NCI-H1092 treated with DMSO at 0.1 percent for 48 hours (cell line): ENCODE measurements at places on chromosomes 4 and X.

DNA sequence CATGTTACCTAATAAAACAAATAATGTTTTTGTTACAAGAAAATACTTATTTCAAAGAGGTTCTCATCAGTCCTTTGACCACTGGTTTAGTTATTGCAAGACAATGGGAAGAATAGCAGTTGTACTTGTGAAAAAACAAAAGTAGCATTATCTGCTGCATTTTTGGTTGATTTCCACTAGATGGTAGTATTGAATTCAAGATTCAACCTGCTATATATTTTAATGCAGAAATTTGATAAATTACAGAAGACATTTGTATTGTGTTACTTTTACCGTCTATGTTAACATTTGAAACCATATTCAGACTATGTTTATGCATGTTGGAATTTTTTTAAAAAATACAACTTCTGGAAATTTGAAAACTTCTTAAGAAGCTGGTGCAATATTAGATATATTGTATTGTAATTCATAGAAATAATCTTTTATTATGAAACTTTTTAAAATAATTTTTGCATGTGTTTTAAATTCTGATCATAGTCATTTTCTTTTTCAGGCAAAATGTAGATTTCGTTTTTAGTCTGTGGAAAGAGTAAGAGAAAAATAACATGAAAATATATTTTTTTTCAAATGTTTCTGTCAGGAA lies 56.4 kb downstream of the SPCS3 start:
- DNase-seq = peak; percentile 28

DNA sequence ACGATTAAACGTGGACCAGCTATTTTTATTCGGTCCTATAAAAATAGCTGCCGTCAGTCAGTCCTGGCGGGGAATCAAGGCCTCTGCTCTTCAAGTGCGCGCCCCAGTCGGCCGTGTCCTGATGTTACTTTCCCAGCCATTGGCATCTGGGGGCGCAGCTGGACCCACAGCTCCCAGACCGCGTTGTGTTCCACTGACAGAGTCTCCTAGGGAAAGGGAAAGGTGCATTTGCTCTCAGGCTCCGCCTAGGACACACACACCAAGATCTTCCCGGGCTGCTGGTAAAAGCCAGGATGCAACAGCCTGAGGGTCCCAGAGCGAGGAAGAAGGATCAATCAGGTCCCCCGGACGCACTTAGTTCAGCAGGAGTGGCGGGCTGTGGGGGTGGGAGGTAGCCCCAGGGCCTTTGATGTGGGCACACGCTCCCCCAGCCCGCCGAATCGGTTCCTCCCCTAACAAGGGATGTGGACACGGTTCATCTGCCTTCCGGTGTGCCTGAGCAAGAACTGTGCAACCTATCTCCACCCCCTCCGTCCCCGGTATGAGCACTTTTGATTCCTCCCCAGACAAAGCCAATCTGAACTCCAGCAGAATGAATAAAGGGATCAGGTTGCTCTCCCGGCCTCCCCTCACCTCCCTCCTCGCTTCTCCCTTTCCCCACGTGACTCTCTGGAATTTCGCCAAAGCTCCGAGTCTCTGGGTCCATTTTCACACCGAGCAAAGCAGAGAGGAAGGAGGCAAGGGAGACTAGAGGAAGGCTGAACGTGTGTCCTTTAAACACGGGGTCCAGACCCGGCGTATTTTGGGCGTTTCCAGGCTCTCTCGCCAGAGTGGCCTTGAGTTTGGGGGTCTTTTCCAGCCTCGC lies 626 bp upstream of the FRAS1 start:
- peak; percentile 91 for DNase-seq

- no peak for DNase-seq
Observed at GRCh38 chr4:996030-996996, 3.1 kb upstream of the SLC26A1 start.

- no peak for DNase-seq
Observed at GRCh38 chrX:136540226-136540625, 8.2 kb downstream of the VGLL1 start.

GRCh38 chrX:132677233-132677716 lies 188.4 kb upstream of the MBNL3 start:
- no peak for DNase-seq

GRCh38 chrX:123884809-123885408 lies 25.1 kb downstream of the XIAP start:
- peak; percentile 70 for DNase-seq

GRCh38 chrX:113906168-113906567 lies 677.7 kb upstream of the HTR2C start:
- no peak for DNase-seq

GRCh38 chr4:105714932-105715331 lies 6.3 kb downstream of the GSTCD start:
- no peak for DNase-seq

DNA sequence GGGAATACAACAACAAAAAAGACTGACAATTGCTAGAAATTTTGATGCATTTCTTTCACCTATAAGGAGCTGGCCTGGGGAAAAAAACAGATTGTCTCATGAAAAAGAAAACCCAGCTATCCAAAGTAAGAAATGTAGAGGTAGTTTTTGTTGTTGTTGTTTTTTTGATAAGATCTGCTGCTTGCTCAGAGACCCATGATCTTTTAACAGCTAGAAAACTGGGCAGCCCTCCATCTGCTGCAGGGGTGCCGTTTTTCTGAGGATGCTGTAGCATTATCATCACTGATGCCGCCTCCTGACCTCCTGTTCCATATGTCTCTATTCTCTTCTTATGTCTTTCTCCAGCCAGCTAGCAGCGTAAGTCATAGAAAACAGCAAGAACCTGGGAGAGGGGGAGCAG lies 98.3 kb downstream of the BMPR1B start:
- DNase-seq = no peak

- peak; percentile 48 for DNase-seq
Observed at GRCh38 chrX:136318895-136319597, 18.3 kb downstream of the ADGRG4 start.

DNA sequence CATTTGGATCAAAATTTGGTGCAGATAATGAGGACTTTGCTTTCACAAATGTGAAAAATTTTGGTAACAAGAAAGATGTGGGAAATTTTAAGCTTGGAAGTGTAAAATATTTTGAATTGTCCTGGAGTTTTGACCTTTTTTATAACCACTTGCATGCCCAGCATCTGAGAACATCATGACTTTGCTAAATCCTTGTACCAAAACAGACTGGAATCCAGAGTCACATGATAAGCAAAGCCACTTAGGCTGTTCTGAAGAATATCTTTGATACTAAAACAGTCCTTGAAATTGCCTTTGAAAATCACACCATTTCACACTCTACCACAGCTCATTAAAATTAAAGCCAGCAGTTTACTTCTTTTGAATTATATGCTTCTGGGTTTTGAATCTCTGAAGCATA lies 2.5 kb upstream of the PPM1K start:
- no peak for DNase-seq

GRCh38 chr4:4871573-4872313 lies 12.3 kb downstream of the MSX1 start:
- DNase-seq = no peak

DNA sequence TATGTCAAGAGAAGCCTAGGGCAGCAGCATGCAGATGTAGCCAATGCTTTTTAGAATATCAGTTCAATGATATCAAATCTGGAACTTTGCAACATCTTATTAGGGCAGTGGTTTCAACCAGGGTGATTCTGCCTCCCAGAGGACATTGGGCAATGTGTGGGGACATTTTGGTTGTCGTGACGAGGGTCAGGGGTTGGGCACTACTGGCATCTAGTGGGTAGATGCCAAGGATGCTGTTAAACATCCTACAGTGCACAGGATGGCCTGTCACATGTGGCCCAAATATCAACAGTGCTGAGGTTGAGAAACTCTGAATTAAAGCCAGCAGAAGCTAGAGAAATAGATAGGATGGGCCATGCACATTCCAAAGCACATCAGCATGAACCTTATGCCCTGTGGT lies 152.3 kb downstream of the AMELX start:
- DNase-seq = no peak

- no peak for DNase-seq
Observed at GRCh38 chr4:165788686-165789463, 84.2 kb upstream of the TLL1 start.

GRCh38 chr4:54333657-54334056 lies 104.6 kb downstream of the PDGFRA start:
- DNase-seq = no peak

- no peak for DNase-seq
Observed at GRCh38 chrX:107442914-107443527, 6.4 kb upstream of the FRMPD3 start.

DNA sequence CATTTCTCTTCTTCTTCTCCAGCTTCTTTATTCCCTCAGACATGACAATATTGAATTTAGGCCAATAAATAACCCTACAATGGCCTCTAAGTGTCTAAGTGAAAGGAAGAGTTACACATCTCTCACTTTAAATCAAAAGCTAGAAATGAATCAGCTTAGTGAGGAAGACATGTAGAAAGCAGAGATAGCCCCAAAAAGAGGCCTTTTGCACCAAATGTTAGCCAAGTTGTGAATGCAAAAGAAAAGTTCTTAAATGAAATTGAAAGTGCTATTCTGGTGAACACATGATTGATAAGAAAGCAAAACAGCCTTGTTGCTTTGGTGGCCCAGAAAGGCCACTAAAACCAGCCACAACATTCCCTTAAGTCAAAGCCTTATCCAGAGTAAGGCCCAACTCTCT lies 146.2 kb upstream of the HHIP start:
- DNase-seq = no peak

DNA sequence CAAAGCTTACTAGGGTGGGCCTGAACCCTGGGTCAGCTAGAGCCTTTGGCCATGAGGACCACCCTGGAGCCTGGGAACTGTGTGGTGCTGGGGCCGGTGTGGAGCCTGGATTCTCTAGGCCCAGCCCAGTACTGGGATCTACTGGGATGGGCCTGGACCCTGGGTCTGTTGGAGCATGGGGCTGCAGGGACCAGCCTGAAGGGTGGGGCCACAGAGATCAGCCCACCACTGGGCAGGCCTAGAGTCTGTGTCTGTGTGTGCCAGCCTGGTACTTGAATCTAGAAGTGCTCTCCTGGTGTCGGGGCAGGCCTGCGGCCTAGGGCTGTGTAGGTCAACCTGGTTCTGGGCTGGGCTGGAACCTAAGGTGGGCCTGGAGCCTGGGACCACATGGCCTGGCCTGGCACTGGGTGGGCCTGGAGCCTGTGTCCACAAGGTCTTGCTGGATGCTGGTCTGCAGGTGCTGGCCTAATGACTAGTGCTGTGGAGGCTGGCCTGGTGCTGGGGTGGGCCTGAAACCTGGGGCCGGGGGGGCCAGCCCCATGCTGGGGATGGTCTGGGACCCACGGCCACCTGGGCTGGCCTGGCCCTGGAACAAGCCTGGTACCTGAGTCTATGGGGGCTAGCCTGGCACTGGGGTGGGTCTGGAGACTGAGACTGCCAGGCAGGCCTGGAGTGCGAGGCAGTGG lies 21.1 kb downstream of the KANTR start:
- DNase-seq = no peak

- DNase-seq = no peak
Observed at GRCh38 chr4:21543514-21543913, 405.1 kb downstream of the KCNIP4 start.

GRCh38 chr4:7614350-7614949 lies 179.7 kb upstream of the PSAPL1 start:
- no peak for DNase-seq

GRCh38 chr4:4256799-4257198 lies 8.8 kb upstream of the TMEM128 start:
- DNase-seq = no peak
